ENCODE measurements at places on chromosomes 16 and 17.

- no peak for DNase-seq
These were observed 13.3 kb downstream of the HDAC5 start for GRCh38 chr17:44110011-44110686.

- DNase-seq, result no peak
These were observed 88.0 kb downstream of the STXBP4 start for GRCh38 chr17:55056526-55056925.

- DNase-seq, result no peak
These were observed 64.3 kb downstream of the PGS1 start for GRCh38 chr17:78442648-78443218.

GRCh38 chr16:9138731-9139501 is 47.5 kb downstream of the HAPSTR1 start:
- peak; percentile 46 for DNase-seq

- no peak for DNase-seq
These were observed 72.0 kb upstream of the MAF start for GRCh38 chr16:79672524-79672923.

- DNase-seq, result no peak
These were observed 6.8 kb upstream of the RASD1 start for GRCh38 chr17:17502741-17503565.

DNA sequence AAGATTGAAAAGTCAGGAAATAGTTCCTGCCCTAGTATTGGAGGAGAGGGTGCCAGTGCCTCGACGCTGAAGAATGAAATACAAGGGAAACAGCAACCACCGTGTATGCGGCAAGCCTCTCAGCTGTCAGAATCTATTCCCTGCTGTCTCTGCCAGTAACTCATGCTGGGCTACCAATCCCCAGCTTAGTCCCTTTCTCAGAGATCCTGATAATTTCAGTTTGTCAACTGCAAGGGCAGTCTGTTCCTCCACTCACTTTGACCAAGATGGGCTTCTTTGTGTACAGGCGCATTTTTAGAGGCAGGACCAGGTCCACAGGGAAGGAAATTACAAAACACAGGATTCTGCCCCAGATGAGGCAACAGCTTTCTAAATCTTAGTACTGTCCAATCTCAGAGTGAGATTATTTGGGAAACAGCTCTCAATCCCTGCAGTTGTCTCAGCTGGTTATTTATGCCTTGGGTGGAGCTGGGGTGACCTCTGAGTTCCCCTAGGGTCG is 1.3 kb downstream of the NQO1 start:
- DNase-seq, result no peak

DNA sequence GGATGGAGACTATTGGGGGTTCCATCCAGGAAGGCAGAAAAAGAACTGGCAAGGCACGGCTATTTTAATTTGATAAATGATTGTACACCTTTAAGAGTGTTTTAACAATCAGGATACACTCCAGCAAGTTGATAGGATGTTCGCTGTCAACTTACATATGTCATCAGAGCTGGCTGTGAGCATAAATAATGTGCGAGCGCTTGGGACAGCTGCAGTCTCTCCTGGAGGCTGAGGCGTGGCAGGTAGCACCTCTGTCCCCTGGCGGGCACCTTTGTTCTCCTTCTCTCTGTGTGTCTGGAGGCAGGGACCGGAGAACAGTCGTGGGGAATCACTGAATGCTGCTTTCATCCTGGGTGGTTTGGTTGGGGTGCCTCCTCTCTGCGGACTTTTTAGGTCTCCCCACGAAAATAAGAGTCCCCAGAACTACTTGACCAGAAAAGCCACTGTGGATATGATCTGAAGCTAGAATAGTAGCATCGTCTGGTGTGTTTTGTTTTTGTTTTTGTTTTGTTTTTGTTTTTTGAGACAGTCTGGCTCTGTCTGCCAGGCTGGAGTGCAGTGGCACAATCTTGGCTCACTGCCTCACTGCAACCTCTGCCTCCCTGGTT is 9.4 kb downstream of the BAHCC1 start:
- no peak for DNase-seq

- DNase-seq, result no peak
These were observed 5.8 kb downstream of the ZC3H7A start for GRCh38 chr16:11791144-11791828.

- DNase-seq, result no peak
These were observed 13.1 kb downstream of the CDRT4 start for GRCh38 chr17:15454346-15454745.

DNA sequence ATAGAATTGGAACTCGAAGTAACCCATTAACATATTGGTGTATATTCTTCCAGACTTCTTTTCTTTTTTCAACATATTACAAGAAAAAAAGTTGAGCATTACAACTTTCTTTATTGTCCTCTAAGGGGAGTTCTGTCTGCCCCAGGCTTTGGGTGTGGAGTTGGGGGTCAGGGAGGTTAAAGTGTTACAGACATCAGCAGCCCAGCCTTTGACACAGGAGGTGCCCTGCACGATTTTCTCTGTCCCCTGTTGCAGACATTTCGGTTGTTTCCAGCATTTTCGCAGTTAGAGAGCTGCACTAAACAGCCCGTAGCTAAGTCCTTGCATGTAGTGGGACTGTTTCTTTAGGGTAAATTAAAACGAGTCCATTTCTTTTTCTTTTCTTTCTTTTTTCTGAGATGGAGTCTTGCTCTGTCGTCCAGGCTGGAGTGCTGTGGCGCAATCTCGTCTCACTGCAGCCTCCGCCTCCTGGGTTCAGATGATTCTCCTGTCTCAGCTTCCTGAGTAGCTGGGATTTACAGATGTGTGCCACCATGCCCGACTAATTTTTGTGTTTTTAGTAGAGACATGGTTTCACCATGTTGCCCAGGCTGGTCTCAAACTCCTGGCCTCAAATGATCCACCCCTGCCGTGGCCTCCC is 13.4 kb upstream of the ADCY7 start:
- no peak for DNase-seq

DNA sequence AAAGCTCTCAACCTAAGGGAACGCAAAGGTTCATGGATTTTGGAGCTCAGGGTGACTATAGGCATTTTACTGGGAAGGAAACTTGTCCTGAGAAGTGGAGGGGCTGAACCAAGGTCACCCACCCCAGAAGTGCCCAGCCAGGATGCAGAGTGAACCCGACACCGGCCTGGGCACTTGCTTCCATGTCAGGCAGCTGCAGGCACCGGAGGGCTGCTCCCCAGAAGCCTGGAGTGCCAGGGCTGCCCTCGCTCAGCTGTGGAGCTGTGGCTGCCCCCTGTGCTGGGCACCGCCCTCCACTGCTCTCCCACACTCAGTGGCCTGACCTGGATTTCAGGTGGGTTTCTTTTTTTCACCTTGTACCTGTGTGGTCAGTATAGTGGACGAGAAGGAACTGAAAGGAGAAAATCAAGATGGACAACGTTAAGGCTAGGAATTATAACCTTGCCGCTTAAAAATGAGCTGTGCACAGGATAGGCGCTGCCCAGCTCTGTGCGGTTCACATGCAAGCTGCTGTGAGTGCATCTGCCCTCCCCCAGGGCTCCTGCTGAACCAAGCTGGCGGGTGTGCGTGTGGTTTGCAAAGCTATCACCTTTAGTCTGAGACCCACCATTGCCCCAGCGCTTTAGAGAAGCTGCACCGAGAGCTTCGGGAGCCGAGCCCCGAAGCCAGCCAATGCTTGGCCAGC is 2.2 kb downstream of the MAPK8IP3 start:
- DNase-seq, result no peak

- peak; percentile 37 for DNase-seq
These were observed 530 bp downstream of the PCGF2 start for GRCh38 chr17:38747463-38748148.

- no peak for DNase-seq
These were observed 65.3 kb downstream of the SPECC1 start for GRCh38 chr17:20074489-20074888.

DNA sequence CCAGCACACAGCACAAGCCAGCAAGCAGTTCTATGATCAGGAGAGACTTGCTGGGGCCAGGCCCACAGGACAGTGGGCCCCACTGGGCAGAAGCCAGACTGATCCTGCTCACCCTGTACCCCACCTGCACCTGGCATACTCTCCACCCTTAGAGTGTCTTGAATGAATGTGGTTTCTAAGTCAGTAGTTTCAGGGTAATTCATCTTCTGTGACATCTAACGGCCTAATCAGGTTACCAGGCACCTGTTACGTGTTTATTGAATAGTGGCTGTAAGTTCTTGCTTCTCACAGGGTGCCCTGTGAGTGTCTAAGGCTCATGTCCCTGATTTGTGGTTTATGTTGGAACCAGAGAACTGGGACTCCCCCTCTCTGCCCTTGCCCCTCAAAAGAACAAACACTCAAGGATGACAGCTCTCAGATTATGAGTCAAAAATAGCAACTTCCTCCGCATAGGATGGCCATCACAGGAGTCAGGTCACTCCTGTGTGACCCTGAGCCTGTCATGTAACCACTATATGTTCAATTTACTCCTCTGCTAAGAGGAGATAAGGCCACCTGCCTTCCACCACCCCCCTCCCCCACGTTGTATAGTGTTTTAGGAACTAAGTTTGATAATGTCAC is 7.0 kb upstream of the OR2C1 start:
- DNase-seq, result no peak

DNA sequence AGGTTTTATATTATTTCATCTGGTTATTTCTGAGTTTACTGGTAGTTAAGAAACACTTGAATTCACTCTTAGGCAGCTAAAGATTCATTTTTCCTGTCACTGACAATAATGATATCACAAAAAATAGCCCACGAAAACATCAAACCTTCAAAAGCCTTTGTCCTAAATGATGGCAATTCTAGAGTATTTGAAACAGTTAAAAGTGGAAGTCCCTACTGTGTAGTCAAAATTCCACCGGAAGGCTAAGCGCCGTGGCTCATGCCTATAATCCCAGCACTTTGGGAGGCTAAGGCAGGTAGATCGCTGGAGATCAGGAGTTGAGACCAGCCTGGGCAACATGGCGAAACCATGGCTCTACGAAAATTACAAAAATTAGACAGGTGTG is 103.5 kb downstream of the HIC1 start:
- DNase-seq, result no peak

GRCh38 chr16:22898131-22898530 is 84.2 kb downstream of the HS3ST2 start:
- DNase-seq, result no peak

DNA sequence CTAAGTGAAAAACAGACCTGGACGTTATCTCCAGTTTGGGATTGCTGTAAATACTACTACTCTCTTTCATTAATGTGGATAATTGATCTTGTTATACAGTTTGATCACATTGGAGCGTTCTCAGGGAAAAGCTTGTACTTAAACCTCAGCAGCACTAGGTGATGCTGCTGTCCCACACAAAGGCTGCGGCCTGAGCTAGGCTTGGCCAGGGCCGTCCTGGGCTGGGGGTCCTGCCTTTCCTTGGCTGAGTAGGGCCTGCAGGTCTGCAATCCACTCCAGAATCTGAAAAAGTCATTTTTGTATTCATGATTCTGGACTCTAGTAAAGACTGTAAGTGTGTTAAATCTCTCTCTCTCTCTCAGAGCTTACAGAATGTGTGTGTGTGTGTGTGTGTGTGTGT is 23.7 kb upstream of the PMFBP1 start:
- DNase-seq, result no peak

DNA sequence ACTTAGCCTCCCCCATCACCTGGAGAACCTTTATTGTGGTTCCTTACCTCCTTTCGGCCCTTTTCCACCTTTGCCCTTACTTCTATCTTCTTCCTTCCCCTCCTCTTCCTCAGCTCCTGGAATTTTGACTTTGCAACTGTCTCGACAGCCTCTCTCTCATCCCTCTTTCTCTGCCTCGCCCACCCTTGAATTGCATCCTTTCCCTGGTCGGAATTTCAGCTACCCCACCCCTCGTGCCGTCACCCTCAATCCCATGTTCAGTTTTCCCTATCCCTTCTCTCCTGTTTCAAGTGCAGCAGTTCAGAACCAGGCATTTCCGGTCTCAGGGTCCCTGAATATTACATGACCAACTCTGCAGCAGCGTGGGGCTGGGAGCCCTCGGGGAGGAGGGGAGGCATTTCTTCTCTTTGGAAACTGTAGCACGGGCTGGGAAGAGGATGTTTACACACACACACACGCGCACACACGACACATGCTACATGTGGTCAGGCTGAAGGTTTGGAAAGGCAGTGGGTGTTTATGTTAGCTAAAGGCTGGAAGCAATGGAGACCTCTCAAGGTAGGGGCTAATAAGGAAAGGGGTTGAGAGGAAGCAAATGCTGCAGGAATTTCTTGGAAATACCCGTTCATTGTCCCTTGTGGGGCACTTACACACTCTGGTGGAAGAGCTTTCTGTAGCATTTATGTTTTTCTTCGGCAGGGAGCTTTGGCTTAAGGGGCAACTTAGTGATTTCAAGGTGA is 971 bp downstream of the MINK1 start:
- DNase-seq, result peak; percentile 67

GRCh38 chr16:83907631-83908250 is 8.8 kb downstream of the MLYCD start:
- no peak for DNase-seq

- DNase-seq, result peak; percentile 14
These were observed 113.4 kb downstream of the ENGASE start for GRCh38 chr17:79188048-79188447.

GRCh38 chr16:79950932-79951719 is 350.6 kb upstream of the MAF start:
- no peak for DNase-seq

- peak; percentile 84 for DNase-seq
These were observed 697 bp downstream of the NOL11 start for GRCh38 chr17:67718325-67718941.

- DNase-seq, result no peak
These were observed 4.3 kb upstream of the CRISPLD2 start for GRCh38 chr16:84815462-84815861.

GRCh38 chr17:78839762-78840529 is 668 bp downstream of the USP36 start:
- peak; percentile 42 for DNase-seq

DNA sequence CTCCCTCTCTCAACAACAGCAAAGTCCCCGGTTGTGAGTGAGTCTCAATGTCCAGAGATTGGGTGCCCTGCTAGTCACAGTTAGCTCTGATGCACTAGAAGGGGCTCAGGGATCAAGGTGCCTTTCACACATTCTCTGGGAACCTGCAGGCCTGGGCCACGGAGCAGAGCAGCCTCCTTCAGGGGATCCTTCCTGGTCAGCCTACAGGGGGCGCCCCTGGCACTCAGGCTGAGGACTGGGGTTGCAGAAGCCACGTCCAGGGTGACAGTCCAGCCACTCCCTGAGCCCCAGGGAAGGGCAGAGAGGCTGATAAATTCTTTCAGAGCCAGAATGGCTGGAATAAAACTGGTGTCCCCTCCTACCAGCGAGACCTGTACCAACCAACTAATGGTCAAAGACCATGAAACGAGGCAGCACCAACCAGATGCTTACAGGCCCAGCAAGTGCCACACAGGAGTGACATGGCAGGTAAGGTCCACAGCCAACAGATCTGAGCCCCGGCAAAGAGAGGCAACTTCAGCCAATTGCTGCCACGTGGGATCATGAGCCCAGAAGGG is 43.5 kb downstream of the ST3GAL2 start:
- peak; percentile 19 for DNase-seq

GRCh38 chr17:31389657-31390381 is 1.7 kb upstream of the RAB11FIP4 start:
- DNase-seq, result no peak

DNA sequence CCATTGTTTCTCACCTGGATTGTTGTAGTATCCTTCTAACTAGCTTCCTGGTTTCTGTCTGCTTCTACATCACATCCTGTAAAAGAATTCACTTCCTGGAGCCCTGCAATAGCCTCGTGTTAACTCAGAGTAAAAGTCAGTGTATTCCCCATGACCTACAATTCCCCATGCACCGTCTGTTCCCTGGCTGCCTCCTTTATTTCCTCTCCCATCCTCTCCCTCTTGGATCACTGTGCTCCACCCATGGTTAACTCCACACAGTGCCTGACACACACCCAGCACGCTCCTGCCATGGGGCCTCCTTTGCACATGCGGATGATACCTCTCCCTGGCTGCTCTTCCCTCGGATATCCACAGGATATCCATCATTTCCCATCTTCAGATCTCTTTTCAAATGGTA is 301.4 kb upstream of the IRX3 start:
- DNase-seq, result no peak

Measured in RKO (cell line).